ENCODE measurements at places on chromosomes 5 and 9. TPM values are rescaled to one million over a fixed set of nuclear protein-coding genes. Genes with fewer than 3 reads are reported as not detected.

ENC1 gene
- total RNA-seq, result 96.8 TPM

TARS1 gene
- total RNA-seq, result 174 TPM

POMT1 gene
- 48.7 TPM for total RNA-seq

GRCh38 chr5:154157483-154158378 lies 32.8 kb upstream of the GALNT10 start:
- no peak for DNase-seq

DNA sequence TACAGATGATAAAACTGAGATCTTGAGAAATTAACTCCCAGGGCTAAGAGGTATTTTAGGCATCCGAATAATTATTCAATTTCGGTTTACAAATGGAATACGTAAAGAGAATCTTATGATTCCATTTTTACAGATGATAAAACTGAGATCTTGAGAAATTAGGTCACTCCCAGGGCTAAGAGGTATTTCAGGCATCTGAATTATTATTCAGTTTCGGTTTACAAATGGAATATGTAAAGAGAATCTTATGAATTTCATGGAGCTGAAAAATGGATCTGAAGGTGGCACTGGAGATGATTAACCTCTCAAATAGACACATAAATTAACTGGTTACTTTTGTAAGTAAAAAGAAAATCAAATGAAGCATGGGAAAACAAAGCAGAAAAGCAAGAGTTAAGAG lies 44.2 kb downstream of the FGF1 start:
- DNase-seq, result no peak

Data from type B pancreatic cell (in vitro differentiated cells).